ENCODE measurements at places on chromosomes 12 and 14. TPM values are rescaled to one million over a fixed set of nuclear protein-coding genes. Genes with fewer than 3 reads are reported as not detected.

DNA sequence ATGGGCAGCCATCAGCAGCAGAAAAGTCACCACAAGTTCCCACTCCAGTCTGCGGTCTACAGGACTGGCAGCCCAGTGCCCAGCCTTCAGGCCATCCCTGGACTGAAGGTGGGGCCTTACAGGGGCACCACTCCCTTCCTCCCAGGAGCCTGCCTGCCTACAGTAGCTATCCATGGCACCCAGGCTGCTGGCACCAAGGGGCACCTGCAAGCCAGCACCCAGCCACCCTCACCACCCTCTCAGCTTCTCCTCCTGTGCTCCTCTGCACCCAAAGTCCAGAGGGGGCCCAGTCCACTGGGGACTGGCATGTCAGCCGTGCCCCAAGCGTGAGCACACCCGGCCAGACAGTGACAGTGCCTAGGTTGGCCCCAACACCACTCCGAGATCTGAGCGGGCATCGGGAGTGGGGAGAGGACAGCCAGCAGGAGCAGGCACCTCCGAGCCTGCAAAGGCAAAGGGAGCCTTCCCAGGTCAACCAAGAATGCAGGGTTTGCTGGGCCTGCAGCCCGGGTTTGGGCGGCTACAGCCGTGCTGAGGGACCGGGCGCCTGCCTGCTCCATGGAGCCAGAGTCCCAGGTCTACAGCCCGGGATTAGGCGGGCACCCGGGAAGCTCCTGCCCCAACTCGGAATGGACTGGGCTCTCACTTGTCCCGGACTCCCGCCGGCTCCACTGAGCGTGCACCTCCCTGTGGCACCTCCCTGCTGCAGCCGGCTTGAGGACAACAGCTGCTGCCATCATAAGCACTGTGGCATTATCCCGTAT lies 8.1 kb upstream of the OR6C65 start:
- no peak for DNase-seq

DNA sequence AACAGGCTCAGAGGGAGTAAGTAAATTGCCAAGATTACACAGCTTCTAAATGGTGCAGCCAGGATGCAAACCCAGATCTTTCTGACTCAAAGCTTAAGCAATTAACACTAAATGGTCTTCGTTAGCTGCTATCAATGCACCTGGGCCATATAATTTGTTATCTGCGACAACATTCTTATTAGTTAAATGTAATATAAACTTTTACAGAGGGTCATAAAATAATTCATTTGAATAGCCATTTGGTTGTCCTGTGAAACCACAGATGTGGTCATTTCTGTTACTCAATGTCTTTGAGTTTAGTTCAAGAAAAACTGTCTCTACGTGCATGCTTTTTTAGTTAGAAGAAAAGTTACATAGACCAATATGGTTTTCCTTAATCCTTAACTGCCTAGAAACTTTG lies 22.1 kb upstream of the NAP1L1 start:
- DNase-seq: no peak

- DNase-seq: no peak
Observed at GRCh38 chr14:89017417-89017816, 193.0 kb downstream of the TTC8 start.

DNA sequence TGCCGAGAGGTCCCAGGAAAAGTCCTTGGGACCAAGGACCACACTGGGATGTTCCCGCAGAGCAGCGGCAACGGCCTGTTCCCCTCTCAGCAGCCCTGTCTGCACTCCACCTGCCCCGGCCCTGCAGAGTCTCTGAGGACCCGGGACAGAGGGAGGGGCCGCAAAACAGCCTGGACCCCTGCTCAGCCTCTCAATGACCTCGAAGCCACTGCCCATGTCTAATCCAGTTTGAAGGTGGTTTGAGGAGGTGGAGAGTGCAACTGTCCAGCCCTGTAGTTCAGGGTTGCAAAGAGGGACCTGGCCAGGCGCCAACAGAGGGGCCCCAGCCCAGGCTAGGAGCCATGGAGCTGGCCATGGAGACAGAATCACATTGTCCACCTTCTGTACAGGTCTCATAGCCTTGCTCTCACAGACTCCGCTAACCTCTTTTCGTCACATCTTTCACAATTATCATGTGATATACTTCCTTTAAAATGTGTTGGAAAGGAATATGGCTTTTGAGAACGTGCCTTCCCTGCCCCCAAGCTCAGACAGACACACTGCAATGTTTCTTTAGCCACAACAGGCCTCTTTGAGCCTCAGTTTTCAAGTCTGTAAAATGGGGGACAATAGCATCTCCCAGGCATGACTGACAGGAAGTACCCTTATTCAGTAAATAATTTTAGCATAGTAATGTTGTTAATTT lies 49.3 kb downstream of the ACTN1 start:
- DNase-seq: no peak

DNA sequence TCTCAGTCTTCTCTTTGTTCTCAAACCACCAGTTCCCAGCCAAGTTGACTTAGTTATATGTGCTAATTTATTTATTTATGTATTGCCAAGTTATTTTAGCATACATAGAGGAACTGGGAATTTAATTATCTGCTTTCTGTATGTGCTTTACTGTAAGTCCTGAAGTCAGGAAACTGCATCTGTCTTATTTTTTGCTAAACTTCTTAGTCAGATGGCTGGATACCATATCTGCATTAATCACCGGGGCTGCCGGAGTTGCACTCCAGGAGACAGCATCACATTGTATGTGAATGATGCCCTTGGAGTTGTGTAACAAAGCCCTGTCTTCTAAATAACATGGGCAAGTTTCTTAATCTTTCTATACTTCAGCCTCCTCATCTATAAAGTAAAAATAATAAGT lies 96.2 kb downstream of the MON2 start:
- no peak for DNase-seq

GRCh38 chr12:117761528-117762100 lies 207.2 kb downstream of the KSR2 start:
- no peak for DNase-seq

DNA sequence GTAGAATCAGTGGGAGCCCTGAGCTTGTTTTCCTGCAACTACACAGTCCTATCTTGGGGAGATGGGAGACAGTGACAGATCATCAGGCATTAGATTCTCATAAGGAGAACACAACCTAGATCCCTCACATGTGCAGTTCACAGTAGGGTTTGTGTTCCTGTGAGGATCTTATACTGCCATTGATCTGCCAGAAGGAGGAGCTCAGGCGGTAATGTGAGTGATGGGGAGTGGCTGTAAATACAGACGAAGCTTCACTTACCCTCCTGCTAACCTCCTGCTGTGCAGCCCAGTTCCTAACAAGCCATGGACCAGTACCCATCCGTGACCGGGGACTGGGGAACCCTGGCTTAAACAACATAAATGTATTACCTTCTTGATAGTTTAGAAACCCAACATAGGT lies 1034.1 kb downstream of the BCL11B start:
- DNase-seq: no peak

DNA sequence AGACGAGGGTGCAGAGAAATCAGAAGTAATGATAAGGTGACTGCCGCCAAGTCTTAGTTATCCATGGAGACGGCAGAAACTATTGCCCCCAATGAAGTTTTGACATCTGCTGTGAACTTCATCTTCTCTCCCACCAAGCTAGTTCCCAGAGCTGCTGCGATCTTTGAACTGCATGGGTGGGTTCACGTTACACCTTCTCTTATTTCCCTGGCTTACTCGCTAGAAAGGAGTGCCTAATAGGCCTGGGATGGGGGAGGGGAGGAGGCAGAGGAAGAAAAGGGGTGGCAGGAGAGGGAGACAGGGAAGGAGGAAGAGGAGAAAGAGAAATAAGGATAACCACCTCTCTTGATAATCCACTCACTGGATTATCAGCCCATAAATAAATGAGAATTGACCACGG lies 157.1 kb downstream of the NTF3 start:
- no peak for DNase-seq

DNA sequence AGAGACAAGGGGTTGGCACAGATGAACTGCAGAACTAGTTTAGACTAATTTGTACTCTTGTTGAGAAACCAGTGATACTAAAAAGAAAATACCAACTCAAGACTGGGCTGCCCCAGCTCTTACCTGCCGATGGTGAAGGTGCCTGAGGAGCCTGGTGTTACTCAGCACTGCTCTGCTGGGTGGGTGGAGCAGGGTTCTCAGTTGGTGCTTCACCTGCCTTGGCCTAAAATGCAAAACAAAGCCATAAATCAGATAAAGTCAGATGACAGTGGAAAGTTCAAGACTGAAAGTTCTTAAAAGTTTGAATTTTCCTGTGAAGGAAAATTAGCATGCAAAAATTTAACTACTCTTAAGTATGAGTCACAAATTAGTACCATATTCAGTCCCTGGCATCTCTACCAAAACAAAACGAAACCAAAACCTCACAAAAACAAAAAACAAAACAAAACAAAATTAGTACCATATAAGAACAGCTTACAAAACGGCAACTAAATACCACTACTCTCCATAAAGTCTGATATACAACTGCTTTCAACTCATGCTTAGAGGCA lies 21.9 kb downstream of the YBX3 start:
- no peak for DNase-seq

DNA sequence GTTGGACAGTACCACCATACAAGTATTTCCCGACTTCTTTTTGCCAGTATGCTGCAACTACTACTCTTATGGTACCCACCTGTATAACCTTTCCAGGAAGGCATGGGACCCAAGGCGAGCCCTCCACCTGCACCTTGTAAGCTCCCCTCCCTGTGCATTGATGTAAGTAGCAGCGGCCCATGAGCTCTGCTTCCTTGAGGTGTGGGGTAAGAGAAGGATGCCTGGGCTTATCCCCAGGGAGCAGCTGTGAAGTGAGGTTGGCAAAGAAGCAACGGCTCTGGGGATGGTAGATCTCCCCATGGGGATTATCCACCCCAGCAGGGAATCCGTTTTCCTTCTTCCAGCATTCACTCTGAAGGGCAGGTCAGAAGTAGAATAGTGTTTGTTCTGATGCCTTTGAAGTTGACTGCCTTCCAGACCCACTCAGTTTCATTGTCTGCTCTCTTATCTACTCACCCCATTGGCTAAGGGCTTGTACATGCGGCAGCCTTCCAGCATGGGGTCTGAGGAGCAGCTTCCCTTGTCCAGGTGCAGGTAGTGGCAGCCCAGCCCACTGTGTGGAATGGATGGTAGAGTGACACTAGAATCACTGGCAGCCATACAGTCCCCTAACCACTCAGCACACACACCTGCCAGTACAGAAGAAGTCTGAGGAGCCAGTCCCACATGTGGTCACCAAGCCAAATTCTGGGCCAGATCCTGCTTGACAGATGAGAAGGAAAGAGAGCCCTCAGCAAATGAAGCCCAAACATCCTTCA lies 3.4 kb downstream of the CIROP start:
- DNase-seq: no peak

DNA sequence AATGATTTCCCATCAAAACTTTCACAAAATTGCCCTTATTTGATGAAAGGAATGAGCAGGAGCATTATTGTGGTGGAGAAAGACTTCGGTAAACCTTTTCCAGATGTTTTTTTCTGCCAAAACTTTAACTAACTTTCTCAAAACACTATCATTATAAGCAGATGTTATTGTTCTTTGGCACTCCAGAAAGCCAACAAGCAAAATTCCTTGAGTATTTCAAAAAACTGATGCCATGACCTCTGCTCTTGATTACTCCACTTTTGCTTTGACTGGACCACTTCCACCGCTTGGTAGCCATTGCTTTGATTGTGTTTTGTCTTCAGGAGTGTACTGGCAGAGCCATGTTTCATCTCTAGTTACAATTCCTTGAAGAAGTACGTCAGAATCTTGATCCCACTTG lies 29.7 kb upstream of the RAB21 start:
- no peak for DNase-seq

Gene KLRC4
- total RNA-seq: not detected
